ENCODE measurements at places on chromosomes 16 and 17. TPM values are rescaled to one million over a fixed set of nuclear protein-coding genes. Genes with fewer than 3 reads are reported as not detected.

- no peaks in the 10 kb centered on the region for H3K4me1 ChIP-seq
- no peak overlapping the region for H3K27ac ChIP-seq
- DNase-seq: no peak
- no peaks in the 10 kb centered on the region for H3K36me3 ChIP-seq
These were observed 85.8 kb downstream of the MRC2 start for GRCh38 chr17:62713086-62713881.

Gene HIGD1B
- total RNA-seq: not detected

DNA sequence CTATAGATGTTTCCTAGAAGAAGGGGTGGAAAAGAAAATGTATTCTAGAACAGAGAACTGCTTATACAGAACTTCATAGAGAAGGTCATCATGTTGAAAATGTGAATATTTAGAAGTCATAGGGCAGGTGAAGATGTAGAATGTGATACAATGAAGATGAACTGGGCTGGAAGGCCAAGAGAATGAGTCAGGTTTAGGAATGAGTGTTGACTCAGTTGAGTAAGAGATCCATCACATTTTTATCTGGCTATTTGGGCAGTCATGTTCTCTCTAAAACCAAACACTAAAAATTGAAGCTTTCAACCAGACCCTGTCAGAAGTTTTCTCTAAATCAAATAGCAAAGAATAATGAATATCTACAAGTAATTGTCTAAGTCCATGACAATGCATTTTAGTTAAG is 660.5 kb downstream of the KCNJ2 start:
- H3K4me1 ChIP-seq: no peaks in the 10 kb centered on the region
- no peaks in the 10 kb centered on the region for H3K27me3 ChIP-seq
- no peak overlapping the region for H3K27ac ChIP-seq
- no peak for DNase-seq

GRCh38 chr17:62741290-62741689 is 66.8 kb downstream of the MARCHF10 start:
- H3K27me3 ChIP-seq: peaks cover 8% of the 10 kb centered on the region
- no peaks in the 10 kb centered on the region for H3K36me3 ChIP-seq
- H3K27ac ChIP-seq: no peak overlapping the region
- no peak overlapping the region for H3K4me3 ChIP-seq
- DNase-seq: no peak
- H3K4me1 ChIP-seq: no peaks in the 10 kb centered on the region

Measured in natural killer cell treated with Interleukin-12 subunit alpha and Interleukin-12 subunit beta and Interleukin-15 and Interleukin-18, amount 100 ng/mL, for 72 hours (primary cell).